SJSA1 (cell line): ENCODE measurements at places on chromosomes 6 and 20. TPM values are rescaled to one million over a fixed set of nuclear protein-coding genes. Genes with fewer than 3 reads are reported as not detected.
A peak's percentile ranks its signal among the peaks of the same experiment; 100 is the strongest.

DNA sequence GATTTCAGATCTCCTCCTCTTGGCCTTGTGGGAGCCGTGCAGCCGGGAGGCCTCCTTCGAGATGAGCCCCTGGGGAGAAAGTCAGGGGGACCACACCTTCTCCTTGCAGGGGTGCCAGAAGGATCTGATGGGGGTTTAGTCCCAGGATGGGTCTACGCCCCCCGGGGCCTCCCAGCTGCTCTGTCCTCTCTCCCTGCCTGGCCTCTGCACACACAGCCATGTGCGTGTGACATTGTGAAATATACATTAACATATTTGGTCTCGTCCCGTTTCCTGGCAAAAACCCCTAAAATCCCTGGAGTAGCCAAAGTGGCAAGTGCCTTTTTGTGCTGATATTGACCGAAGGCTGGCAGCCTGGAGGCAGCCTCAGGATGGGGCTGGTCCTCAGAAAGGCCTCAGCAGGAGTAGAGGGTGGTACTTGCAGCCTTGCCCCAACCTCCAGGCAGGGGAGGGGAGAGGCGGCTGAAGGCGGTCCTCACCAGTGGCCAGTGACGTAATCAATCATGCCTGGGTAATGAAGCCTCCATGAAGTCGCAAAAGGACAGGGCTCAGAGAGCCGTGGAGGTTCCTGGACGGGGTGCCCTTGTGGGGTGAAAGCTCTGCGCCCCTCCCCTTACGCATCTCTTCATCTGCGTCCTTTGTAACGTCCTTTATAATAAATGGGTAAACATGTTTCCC lies 5.1 kb upstream of the HELZ2 start:
- no peak for DNase-seq
- peaks cover 6% of the 10 kb centered on the region for H3K4me1 ChIP-seq
- H3K4me3 ChIP-seq, result no peak overlapping the region
- H3K36me3 ChIP-seq, result no peaks in the 10 kb centered on the region
- no peak overlapping the region for H3K27ac ChIP-seq
- H3K27me3 ChIP-seq, result no peaks in the 10 kb centered on the region

DNA sequence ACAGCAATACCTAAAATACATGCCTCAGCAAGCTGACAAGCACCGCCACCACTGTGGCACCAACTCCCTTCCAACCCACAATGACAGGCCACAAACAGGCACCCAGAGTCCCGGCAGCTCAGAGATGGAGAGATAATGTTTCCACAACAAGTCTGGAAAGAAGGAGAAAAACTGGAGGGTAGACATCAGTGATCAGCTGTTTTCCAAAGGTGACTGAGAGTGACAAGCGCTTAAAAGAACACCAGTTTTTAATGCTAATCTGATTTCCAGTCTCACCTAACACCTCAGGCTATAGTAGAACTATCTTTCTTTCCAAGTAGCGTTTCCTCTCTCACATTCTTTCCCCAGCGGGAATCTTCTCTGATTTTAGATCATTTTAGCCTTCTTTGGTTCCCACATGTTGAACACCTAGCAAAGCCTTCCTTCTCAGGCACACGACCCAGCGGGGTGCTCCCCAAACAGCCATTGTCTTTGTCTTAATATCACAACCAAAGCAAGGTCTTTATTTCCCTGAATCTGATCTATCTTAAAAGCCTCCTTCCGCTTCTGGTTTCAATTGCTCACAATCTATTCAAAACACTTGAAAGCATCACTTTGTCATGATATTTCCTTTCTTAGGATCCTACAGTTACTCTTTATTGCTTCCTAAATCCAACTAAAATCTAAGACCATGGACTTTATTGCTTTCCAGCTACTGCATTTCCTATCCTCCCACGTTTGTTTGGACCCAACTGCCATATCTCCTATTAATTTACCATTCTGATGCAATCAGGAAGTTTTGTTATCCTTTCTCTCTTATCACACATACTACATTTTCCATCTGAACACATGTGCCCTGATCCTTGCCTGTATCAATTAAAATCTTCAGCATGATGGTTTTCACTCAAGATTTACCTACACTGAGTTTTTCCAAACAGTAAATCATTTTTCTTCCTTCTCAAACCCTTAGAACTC lies 282.7 kb downstream of the ADGB start:
- no peak overlapping the region for H3K27ac ChIP-seq
- no peak for DNase-seq
- H3K27me3 ChIP-seq, result no peaks in the 10 kb centered on the region
- H3K36me3 ChIP-seq, result no peaks in the 10 kb centered on the region
- H3K4me1 ChIP-seq, result no peaks in the 10 kb centered on the region

DNA sequence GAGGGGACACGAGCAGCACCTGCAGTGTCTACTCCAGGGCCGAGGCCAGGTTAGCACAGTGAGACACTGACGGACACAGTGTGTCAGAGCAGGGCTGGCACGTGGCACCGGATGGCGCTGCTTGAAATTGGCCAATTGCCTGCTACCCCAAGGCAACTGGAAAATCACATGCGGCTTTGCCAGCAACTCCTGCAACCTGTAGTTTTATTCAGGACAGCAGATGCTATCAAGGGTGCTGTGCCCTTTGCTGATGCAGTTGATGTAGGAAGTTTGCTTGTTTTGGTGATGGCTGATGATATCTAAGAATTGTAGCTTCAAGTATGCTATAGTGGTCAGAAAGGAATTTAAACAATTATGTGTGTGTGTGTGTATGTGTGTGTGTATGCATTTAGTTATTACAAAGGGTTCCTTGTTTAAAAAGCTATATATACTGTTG lies 25.9 kb downstream of the RIN2 start:
- peaks cover 52% of the 10 kb centered on the region for H3K4me1 ChIP-seq
- H3K36me3 ChIP-seq, result no peaks in the 10 kb centered on the region
- peak overlapping the region; percentile 65 for H3K27ac ChIP-seq
- peak; percentile 88 for DNase-seq

- no peaks in the 10 kb centered on the region for H3K36me3 ChIP-seq
- no peaks in the 10 kb centered on the region for H3K27me3 ChIP-seq
- no peaks in the 10 kb centered on the region for H3K4me1 ChIP-seq
- no peak for DNase-seq
Measured at GRCh38 chr20:16501301-16501700, 71.9 kb downstream of the KIF16B start.

DNA sequence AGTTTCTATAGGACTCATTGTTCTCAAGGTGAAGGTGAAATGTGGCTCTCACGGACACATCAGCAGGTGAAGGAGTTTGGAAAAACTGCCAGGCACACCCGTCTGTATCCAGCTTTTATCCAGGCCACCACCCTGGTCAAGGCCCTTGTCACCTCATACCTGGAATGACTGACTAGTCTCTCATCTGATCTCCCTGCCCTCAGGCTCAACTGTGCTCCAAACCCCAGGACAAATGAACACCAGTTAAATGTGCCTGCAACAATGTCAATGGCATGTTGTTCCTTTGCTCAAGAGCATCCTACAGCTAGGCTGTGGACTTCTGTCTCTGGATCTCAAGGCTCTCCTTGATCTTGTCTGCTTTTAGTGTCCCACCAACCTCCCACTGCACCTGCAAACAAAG lies 47.6 kb upstream of the DSP start:
- no peaks in the 10 kb centered on the region for H3K4me1 ChIP-seq
- no peak overlapping the region for H3K4me3 ChIP-seq
- no peaks in the 10 kb centered on the region; the same call in 1 of the 2 replicates for H3K27me3 ChIP-seq
- no peak overlapping the region for H3K27ac ChIP-seq
- DNase-seq, result no peak

DNA sequence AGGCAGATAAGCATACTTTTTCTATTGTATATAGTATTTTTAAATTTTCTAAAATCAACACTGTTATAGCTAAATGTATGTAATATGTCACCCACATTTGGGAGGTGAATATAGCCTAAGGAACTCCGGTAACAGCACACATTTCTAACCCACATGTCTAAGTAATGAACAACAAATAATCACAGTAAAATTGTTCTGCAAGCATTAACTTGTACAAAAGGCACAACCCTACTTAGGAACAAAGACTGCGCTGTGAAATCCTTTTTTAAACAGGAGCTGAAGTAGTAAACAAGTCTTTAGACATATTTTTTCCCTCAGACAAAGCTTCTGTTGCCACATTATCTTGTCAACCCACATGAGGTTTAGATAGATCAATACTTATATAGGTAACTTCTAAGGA lies 872.4 kb upstream of the SLC35B3 start:
- H3K36me3 ChIP-seq, result no peaks in the 10 kb centered on the region
- H3K27me3 ChIP-seq, result no peaks in the 10 kb centered on the region
- no peak overlapping the region for H3K27ac ChIP-seq
- no peaks in the 10 kb centered on the region for H3K4me1 ChIP-seq
- DNase-seq, result no peak

GRCh38 chr6:142827369-142827768 lies 117.6 kb downstream of the HIVEP2 start:
- H3K36me3 ChIP-seq, result no peaks in the 10 kb centered on the region
- no peak overlapping the region for H3K4me3 ChIP-seq
- no peak overlapping the region for H3K27ac ChIP-seq
- no peaks in the 10 kb centered on the region for H3K27me3 ChIP-seq

DNA sequence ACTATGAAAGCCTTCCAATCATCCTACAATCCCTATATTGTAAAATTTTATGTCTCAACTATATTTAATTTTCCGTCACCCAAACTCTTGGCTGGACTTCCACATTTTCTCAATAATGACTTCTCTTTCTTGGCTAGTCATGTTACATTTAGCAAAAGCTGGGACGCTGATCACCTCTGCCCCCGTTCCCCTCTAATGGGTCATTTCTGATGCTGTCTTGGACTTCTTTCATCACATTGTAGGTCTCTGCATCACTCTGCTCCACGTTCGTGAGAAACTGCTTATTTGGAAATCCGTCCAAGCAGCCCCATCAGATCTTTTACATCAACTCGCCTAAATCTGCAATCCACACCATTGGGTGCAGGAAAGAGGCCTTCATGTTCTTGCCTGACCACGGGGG lies 203.8 kb downstream of the MYLK4 start:
- H3K4me3 ChIP-seq, result no peak overlapping the region
- H3K27ac ChIP-seq, result no peak overlapping the region

DNA sequence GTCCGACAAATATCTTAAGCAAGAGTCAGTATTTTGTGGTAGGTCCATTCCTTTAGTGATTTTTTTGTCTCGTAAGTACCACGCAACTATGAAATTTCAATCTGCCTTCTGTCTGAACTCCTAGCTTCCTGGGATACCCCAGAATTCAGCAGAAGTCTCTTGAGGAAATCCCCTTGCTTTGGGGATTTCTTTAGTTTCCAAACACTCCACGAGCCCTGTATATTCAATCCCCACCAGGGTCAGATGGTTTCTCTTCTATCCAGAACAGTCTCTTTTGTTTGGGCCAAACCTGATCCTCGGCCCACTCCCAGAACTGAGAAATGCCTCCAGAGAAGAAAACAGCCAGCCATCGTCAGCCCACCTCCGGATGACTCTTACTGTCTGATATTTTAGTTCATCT lies 113.0 kb downstream of the CHD6 start:
- H3K27ac ChIP-seq, result no peak overlapping the region
- H3K27me3 ChIP-seq, result no peaks in the 10 kb centered on the region
- no peak for DNase-seq
- peaks cover 20% of the 10 kb centered on the region for H3K4me1 ChIP-seq
- no peaks in the 10 kb centered on the region for H3K36me3 ChIP-seq
- no peak overlapping the region for H3K4me3 ChIP-seq

DNA sequence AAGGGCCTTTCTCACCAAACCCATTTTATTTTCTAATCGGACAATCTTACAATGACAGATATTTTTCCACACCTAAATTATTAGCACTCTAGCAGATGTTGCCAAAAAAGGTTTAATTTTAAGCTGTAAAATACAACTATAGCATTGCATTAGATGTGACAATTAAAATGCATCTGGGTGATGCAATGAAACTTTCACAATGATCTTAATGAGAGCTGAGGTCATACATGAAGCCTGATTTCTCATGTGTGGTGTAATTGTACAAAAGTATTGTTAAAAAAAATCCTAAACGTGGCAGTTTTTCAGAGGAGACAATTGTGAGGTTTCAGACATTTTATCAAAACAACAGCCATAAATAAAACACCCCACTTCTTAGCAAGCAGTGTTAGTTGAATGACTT lies 606.0 kb downstream of the HDGFL1 start:
- no peak for DNase-seq
- H3K27me3 ChIP-seq, result no peaks in the 10 kb centered on the region
- no peak overlapping the region for H3K4me3 ChIP-seq
- H3K36me3 ChIP-seq, result no peaks in the 10 kb centered on the region
- H3K4me1 ChIP-seq, result peaks cover 22% of the 10 kb centered on the region
- peak overlapping the region; percentile 91 for H3K27ac ChIP-seq

DNA sequence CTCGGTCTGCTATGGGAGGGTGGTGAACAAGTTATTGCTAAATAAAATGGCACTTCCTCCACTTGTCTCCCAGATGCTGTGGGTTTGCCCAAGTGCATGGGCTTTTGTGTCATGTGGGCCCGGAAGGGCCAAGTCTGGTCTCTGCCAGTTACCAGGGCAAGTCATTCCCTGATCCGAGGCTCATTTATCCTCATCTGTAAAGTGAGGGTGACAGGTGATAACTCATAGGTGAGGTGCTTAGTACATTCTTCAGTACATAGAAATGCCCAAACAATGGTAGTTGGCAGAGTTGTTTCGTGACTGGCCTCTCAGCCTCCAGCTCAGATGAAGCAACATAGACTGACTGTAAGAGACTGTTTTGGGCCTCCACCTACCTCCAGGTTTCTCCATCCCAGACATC lies 2.0 kb upstream of the MUCL3 start:
- DNase-seq, result no peak
- H3K27me3 ChIP-seq, result no peaks in the 10 kb centered on the region
- H3K4me3 ChIP-seq, result no peak overlapping the region
- H3K36me3 ChIP-seq, result no peaks in the 10 kb centered on the region

The GSTA3 gene
- not detected in 2 replicates for total RNA-seq

The SAMD3 gene
- total RNA-seq, result 0.29 TPM in 1 of 2 replicates, not detected in the other

The SLC17A2 gene
- total RNA-seq, result not detected in 2 replicates

The MAFB gene
- total RNA-seq, result not detected in 2 replicates

The SLC16A10 gene
- 0.06 TPM in 1 of 2 replicates, not detected in the other for total RNA-seq

The LTB gene
- total RNA-seq, result not detected in 2 replicates

The SIRPB2 gene
- not detected in 2 replicates for total RNA-seq

The AFG1L gene
- total RNA-seq, result 1.6 and 3.0 TPM in 2 replicates
